ENCODE measurements at places on chromosomes 6 and 20.

DNA sequence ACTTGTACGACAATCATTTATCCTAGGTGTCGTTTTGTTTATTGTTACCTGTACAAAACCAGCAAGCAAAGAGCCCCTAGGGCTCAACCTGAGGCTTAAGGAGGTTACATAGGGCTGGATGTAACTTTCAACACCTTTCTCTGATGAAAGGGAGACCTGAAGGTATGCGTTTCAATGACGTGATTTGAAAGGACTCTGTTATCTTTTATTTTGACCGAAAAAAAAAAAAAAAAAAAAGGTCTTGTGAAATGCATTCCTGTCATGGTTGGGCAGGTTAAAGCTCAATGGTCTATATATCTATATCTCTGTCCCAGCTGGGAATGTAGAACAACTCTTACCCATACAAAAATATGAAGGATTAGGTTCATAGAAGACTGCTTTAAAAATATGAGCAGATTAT lies 78.7 kb upstream of the SASH1 start:
- DNase-seq: no peak

- DNase-seq: peak; percentile 59
These were observed 34.3 kb downstream of the GJA10 start for GRCh38 chr6:89928604-89929003.

GRCh38 chr6:138162955-138163575 lies 1.3 kb downstream of the ARFGEF3 start:
- DNase-seq: no peak

DNA sequence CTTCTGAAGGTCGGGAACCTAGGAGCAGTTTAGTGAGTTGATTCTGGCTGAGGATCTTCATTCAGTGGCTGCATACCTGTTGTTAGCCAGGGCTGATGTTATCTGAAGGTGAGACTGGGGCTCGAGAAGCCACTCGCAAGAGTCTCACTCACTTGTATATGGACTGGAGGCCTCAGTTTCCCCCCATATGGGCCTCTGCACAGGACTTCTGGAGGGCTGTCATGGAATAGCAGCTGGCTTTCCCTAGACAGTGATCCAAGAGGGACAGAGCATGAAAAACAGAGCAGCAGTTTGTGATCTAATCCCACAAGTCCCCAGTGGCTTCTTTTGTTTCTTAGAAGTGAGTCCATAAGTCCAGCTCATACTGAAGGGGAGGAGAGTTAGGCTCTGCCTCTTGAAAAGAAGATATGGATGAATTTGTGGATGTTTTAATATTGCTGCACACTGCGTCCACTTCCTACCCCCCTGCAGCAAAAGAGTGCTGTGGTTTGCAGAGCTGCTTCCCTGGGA lies 623.4 kb downstream of the CDH26 start:
- no peak for DNase-seq

DNA sequence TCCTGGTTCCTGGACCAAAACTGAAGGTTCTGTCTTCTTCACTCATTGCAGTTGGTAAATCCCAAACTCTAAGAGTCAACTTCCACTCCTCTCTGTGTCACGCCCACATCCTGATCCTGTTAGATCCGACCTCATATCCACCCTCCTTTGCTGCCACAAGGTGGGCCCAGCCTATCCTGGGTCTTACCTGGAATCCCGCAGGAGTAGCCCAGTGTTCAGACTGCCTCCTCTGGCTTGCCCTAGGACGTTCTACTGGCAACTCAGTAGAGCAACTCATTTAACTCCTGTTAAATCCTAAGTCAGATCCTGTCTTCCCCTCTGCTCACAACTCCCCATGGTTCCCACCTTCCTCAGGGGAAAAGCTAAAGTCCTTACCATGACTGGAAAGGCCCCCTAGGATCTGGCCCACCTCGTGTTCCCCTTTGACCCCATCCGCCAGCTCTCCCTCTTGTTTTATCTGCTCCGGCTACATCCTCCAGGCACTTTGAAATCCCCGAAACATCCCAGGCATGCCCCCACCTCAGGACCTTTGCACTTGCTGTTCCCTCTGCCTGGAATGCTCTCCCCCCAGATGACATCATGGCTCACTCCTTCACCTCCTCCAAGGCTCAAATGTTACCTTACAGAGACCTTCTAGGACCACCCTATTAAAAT lies 43.9 kb downstream of the TFEB start:
- DNase-seq: no peak

DNA sequence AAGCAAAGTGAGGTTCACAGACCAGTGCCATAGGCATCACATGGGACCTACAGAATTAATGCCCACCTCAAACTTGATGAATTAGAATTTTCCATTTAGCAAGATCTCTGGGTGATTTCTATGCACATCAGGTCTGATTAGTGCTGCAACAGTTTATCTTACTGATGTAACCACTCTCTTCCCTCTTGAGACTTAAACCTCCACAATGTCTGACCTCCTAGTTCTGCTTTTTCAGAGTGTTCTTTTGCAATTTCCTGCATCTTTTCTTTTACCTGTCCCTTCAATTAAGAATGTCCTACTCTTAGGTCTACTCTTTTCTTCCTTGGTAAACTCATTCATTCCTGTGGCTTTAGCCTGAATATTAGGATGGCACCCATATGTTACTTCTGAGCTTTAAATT lies 615.3 kb downstream of the TFAP2A start:
- no peak for DNase-seq

DNA sequence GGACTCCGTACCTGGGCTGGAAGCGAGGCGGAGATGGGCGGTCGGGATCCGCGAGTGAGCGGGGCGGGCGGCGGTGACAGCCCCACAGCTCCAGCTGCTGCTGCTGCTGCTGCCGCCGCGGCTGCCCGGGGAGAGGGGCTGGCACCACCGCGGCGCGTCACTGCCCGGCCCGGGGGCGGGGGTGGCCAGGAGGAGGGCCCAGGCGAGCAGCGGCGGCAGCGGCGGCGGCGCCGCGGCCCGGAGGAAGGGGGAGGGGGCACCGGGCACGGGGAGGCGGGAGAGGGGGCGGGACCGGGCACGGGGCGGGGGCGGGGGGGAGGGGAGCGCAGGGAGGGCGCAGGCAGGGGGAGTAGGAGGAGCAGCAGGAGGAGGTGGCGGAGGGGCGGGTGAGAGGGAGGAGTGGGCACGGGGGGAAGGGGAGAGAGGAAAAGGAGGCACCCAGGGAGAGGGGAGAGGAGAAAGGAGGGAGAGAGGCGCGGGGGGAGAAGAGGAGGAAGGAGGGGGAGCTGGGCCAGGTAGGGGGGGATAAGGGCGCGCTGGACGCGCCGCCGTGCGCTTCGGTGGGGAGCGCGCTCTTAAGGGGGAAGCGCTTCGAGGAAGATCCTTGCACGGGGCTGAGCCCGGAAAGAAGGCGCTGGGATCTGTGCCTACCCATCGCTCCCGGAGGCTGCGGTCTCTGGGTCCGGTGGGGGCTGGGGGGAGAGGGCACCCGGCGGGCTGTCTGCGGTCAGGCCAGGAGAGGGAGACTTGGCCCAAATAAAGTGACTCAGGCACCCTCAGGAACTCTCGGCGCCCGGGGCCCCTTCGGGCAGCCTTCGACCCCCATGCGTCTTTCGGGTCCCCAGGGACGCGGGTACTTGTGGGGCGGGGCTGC lies 101.5 kb downstream of the NOL4L start:
- peak; percentile 89 for DNase-seq

- peak; percentile 71 for DNase-seq
These were observed 44.0 kb downstream of the EFCAB8 start for GRCh38 chr20:32902456-32903420.

GRCh38 chr20:50358971-50359370 lies 151.2 kb upstream of the PTPN1 start:
- no peak for DNase-seq

- DNase-seq: no peak
These were observed 38.3 kb downstream of the NINL start for GRCh38 chr20:25547063-25547462.

GRCh38 chr6:107823047-107823557 lies 1.0 kb downstream of the SCML4 start:
- no peak for DNase-seq

GRCh38 chr20:62702895-62703852 lies 5.5 kb upstream of the NTSR1 start:
- DNase-seq: peak; percentile 99

GRCh38 chr6:37731888-37732287 lies 34.2 kb upstream of the MDGA1 start:
- no peak for DNase-seq

DNA sequence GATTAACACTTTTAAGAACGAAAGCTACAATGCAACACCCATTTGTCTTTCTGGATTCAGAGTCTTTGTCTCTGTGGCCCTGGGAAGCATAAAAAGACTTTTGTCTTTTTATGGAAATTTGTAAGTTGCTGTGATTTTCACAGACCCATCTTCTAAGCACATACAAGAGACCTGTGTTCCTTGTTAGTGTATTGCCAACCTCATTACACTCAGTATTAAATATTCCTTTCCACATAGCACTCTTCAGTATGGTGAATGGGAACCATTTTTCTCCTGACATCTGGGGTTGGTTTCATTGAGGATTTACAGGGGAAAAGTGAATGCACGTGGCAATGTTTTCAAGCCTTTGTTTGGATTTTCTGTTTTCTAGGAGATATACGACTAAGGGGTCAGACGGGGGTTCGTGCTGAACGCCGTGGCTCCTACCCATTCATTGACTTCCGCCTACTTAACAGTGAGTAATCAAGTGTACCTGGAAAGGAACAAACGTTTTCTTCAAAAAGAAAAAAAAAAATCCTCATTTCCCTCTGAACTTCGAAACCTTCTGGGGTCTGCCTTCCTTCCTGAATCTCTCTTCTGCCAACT lies 141.7 kb downstream of the MTFR2 start:
- DNase-seq: no peak

DNA sequence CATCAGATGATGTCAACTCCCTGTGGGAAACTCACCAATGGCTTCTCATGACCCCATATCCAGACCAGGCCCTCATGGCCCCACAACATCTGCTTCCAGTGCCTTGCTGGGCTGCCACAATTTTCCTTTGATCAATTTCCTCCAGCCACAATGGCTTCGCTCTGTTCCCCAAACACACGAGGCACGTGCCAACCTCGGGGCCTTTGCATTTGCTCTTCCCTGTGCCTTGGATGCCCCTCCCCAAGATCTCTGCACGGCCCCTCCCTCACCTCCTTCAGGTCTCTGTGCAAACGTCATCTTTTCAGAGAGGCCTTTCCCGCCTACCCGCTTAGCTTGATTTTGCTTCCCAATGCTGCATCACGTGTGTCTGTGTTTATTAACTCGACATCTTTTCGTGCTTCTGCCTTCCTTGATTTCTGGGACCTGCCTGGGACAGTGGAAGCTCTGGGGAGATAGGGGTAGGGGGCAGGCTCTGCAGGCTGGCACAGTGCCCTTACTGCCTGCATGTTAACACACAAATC lies 13.1 kb downstream of the PEDS1 start:
- DNase-seq: no peak

DNA sequence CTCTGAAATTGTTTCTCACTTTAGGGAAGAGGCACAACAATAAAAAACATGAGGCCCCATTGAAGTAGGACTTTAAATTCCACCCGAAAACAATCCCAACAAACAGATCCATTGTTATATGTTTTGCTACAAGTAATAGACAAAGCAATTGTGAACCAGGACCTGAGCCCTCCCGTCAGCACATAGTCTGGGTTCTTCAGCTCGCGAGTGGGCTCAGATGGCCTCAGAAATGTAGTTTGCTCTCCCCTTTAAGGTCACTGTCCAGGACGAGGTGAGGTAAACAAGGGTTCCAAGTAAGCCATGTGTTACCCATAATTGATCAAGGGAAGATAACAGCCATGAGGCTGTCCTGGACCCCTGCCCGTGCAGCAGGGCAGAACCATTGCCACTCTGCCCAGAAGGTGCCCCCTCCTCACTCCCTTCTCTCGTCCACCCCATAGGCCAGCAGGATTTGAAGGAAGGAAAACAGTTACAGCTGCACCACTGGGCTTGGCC lies 160.1 kb upstream of the QKI start:
- no peak for DNase-seq

DNA sequence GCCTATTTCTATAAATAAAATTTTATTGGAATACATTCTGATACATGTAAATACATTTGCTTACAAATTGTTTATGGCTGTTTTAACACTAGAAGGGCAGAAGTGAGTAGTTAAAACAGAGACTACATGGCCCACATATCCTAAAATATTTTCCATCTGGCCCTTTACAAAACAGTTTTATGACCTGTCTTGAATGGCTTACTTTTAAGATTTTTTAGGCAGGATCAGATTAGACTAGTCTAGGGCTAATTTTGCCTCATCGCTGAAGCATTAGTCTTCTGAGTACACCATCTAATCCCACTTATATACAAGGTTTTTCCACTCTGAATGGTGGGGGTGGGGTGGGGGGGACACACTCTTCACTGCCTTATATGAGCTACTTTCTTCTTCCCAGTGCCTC lies 27.1 kb downstream of the PLAGL1 start:
- DNase-seq: no peak

- DNase-seq: no peak
These were observed 118.0 kb downstream of the OPRM1 start for GRCh38 chr6:154157082-154157481.

DNA sequence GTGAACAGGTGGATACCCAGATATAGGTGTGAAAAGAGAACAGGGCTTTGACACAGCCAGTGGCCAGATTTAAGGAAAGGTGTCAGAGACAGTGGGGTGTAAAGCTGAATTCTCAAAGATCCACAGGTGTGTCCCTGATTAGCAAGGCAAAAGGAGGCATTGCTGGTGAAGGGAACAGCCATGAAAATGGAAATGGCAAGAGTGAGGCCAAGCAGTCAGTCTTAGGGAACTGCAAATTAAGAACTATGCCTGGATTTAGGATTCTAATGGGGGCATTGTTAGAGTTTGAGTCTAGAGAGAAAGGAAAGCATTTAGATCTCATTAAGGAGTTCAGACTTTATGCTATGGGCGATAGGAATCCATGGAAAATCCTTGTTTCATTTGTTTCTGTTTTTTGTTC lies 789.2 kb downstream of the MAFB start:
- DNase-seq: no peak

GRCh38 chr6:158565122-158565429 lies 5.2 kb downstream of the TMEM181 start:
- no peak for DNase-seq

- DNase-seq: no peak
These were observed 21.1 kb downstream of the HDGFL1 start for GRCh38 chr6:22590423-22590822.

- DNase-seq: peak; percentile 69
These were observed 347.8 kb upstream of the PLCB4 start for GRCh38 chr20:8721098-8721497.

DNA sequence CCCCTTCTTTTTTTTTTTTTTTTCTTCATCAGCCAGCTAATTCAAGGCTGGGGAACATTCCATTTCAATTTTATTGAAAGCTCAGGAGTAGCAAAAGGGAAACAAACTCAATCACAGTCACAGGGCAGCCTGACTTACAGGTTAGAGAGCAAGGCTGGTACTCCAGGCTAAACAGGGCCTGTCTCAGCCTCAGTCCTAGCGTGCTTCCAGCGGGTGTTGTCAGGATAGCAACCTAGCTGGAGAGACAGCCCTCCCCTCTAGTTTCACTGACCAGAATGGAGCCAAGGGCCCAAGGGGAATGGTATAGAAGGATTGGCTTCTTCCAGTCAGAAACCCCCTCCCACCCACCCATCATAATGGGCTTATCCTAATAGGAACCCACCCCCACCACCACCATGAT lies 132.9 kb downstream of the PXDC1 start:
- no peak for DNase-seq

- DNase-seq: no peak
These were observed 15.4 kb downstream of the SNPH start for GRCh38 chr20:1281279-1282057.

- no peak for DNase-seq
These were observed 23.9 kb upstream of the TINAG start for GRCh38 chr6:54284161-54284860.

GRCh38 chr6:1076531-1077459 lies 235.1 kb upstream of the FOXQ1 start:
- no peak for DNase-seq
